ENCODE measurements at places on chromosomes 5 and 9.

DNA sequence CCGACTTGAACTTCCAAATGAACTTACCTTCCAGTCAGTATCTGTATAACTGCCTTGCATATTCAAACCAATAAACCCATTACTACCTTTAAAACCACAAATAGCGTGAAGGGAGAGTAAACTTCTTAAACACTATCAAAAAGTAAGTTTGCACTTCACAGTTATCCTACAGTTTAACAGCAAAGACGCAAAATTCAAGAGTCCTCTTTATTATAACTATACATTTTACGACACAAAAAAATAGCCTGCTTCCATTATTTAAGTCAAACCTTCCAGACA lies 1.8 kb downstream of the PTBP3 start:
- peak; percentile 26 for DNase-seq

DNA sequence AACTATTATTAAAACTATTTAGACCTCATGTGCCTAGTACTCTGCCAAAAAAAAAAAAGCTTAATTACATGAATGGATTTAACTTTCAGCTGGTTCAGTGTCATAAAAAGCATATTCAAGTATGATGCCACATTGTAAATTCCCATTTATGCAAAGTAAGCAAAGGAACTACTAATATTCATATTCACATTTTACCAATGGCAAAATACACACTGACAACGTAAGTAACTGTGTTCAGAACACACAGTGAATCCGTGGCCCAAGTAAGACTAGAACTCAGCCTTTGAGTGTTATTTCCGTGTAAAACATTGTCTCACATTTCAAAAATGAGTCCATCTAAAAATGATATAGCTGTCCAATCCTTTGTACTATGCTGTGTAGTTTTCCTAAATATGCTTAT lies 56.8 kb downstream of the PPP2R2B start:
- no peak for DNase-seq

- DNase-seq: peak; percentile 22
Observed at GRCh38 chr5:50751064-50751657, 84.7 kb downstream of the PARP8 start.

- no peak for DNase-seq
Observed at GRCh38 chr9:98175028-98175569, 17.3 kb downstream of the CORO2A start.

GRCh38 chr9:91127653-91128052 lies 234.1 kb downstream of the AUH start:
- no peak for DNase-seq

GRCh38 chr5:132265336-132266030 lies 8.0 kb downstream of the PDLIM4 start:
- DNase-seq: no peak

DNA sequence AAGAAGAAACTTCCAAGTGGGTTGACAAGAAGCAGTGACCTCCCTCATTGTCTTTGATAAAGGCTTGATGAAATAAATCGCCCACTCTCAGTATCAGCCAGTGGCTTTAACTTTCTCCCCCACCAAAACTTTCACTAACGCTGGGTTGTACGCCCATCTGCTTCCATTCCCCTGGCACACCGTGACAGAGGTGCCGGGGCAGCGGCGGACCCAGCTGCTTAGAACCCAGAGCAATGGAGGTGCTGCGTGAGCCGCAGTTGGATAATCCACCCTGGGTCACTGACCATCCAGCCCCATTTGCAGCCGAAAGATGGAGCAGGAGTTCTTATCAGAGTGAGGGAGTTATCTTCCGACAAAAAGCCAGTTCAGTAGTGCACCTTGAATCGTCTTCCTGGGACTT lies 270.7 kb downstream of the ARHGEF28 start:
- DNase-seq: no peak

Data from cerebellar cortex (tissue), 1 donor.